A549 treated with AZD2906 at 1 μM for 4 hours (cell line): ENCODE measurements at places on chromosomes 5 and 9. TPM values are rescaled to one million over a fixed set of nuclear protein-coding genes. Genes with fewer than 3 reads are reported as not detected.

PHF24 gene
- total RNA-seq: 0.07 to 0.19 TPM (median 0.13 TPM) in 5 replicates

GFI1B gene
- total RNA-seq: 0.07 to 0.11 TPM (median 0.10 TPM) in 4 of 5 replicates, not detected in the other

LCN10 gene
- 0.03 to 0.14 TPM in 2 of 5 replicates, not detected in the others for total RNA-seq

POLK gene
- total RNA-seq: 7.8 to 12.4 TPM (median 10.0 TPM) in 5 replicates

FBP1 gene
- not detected in 5 replicates for total RNA-seq
